Progenitor cell of endocrine pancreas (in vitro differentiated cells): ENCODE measurements at places on chromosomes 1 and 21.

GRCh38 chr1:95437781-95438180 is 203.8 kb downstream of the RWDD3 start:
- no peak for DNase-seq

- no peak for DNase-seq
Measured at GRCh38 chr1:5551274-5551975, 440.8 kb downstream of the NPHP4 start.

DNA sequence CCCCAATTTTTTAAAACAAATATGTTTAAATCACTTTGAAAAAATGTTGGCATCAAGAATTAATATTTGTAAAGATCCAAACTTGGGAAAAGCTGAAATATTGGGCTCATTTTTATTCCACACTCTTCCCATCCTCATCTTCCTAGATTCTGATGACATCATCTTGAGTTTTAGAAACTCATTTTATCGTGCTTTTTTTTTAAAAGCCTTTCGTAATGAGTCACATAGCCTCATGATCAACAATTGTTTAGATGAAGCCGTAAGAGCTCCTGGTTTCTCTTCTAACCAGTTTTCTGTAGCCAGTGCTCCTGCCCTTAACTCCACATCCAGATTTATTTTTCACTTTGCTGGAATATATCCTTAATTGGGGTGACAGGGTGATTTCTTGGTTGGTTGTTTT is 78.6 kb downstream of the POFUT2 start:
- DNase-seq, result no peak

GRCh38 chr1:71196685-71197084 is 115.8 kb upstream of the ZRANB2 start:
- DNase-seq, result no peak

GRCh38 chr21:36810443-36810842 is 111.5 kb downstream of the SIM2 start:
- no peak for DNase-seq

GRCh38 chr1:75771978-75772377 is 14.1 kb upstream of the RABGGTB start:
- DNase-seq, result no peak

GRCh38 chr1:165387961-165388360 is 31.4 kb upstream of the LMX1A start:
- no peak for DNase-seq

DNA sequence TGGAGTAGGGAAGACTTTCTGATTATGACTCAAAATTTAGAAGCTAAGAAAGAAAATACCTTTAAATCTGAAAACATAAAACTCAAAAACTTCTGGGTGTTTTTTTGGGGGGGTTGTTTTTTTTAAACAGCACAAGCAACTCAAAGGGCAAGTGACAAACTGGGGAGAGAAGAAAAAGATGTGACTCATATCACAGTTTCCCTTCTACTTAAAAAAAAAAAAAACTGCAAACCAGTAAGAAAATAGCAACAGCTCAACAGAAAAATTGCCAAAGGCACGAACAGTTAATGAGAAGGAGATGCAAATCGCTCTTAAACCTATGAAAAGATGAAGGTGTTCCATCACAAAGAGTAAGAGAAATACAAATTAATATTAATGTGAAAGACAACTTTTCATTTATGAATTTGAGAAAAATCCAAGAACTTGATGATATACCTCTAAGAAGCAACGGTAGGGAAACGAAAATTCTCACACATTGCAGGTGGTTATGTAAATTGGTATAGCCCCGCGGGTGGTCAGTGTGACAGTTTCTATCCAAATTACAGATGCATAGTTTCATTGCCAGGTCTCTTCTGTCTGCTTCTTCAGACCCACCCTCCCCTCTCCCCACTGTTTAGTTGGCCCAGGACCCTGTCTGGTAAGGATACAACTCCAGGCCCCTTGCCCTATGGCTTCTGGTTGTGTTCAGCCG is 9.0 kb downstream of the IFNAR2 start:
- no peak for DNase-seq

DNA sequence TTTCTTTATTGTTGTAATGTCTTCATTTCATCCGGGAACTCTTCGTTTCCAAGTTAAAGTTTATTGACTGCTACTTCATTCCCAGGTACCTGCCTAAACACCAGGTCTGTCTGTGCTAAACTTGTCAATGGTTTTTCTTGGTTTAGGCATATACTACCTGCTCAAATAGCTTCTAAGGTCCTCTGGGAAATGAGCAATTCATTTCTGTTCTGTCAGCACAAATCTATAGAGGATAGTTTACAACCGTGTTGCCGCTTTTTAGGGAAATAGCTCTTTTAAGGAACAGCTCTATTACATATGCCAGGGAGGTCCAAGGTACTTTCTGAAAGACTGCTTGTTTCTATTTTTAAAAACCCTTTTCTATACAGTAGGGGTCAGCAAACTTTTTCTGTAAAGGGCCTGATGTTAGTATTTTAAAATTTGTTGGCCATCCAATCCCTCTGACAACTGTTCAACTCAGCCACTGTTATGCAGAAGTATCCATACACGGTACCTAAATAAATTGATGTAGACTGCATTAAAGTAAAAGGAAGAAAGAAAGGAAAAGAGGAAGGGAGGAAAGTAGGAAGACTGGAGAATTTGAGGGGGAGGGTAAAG is 222.7 kb upstream of the PTBP2 start:
- DNase-seq, result no peak

GRCh38 chr1:8598060-8598724 is 219.2 kb downstream of the RERE start:
- no peak for DNase-seq

DNA sequence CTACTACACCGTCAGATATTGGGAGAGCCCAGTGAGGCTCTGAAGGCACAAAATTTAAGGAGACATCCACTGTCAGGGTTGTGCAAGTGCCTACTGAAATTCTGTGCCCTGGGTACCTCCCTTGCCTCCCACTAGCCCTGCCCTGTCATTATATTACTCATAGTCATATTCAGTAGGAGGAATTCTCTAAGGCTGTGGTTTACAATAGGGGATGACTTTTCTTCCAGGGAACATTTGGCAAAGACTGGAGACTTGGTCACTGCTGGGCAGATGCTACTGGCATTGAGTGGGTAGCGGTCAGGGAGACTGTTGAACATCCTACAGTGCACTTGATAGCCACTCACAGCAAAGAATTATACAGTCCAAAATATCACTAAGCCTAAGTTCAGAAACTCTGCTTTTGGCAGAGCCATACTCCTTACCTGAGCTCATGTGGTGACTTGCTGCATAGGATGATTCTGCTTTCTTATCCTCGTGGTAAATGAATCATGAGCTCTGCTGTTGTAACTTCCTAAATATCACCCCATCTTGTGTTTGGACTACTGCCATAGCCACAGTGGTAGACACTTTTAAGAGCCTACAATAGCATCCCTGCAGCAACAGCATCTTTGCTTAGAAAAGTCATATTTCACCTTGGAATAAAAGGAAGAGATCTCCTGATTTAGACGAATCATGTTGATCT is 563.4 kb upstream of the PLXNA2 start:
- DNase-seq, result no peak

- no peak for DNase-seq
Measured at GRCh38 chr1:55574691-55575225, 359.6 kb upstream of the USP24 start.

DNA sequence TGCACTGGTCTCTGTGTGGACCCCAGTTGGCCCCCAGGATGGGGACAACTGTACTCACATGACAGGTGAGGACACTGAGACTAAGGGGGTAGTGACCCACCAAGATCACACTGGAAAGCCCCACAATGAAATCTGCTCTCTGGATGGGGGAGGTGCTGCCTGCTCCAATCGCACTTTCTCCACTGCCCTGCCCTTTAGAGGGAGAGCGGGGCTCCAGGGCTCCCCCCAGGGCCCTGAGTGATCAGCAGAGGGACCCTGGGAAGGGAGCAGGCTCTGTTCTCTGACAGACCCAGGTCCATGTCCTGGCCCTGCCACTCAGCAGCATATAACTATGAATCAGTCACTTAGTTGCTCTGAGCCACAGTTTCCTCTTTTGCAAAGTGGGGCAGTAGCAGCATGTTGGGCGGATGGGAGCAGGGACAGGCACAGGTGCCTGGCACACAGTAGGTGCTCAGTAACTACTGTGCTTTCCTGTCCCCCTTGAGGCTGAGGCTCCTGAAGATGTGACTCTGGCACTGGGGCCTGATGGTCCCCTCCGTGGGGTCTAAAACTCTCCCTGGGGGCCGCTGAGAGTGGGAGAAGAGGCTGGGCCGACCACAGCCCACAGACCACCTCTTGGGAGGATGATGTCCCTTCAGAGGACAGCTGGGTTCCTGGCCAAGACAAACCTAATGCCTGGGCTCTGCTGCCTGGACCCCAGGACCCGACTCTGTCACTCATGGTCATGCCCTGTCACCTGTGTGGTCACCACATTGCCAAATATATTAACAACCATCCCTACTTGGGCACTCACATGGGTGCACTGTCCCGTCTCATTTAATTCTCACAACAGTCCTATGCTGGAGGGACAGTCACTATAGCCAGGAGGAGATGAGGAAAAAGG is 222.7 kb downstream of the PTPRU start:
- DNase-seq, result no peak

- peak; percentile 28 for DNase-seq
Measured at GRCh38 chr21:36422279-36423098, 37.3 kb downstream of the CHAF1B start.

DNA sequence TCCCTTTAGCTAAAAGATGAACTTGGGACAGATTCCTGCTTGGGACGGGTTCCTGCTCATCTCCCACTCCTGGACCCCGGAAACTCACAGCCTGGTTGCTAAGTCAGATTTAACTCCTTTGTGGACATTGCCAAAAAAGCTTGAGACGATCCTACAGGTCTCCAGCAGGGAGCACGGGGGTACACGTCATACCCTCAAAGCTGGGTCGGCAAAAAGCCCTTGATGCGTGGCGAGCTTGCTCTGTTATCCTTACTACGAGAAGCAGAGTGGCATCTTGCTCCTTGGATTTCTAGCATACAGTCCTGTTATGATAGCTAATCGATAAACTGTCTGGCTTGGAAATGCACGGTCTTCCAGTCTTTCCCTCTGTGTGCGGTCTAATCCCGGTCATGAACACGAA is 60.8 kb upstream of the KRTAP19-8 start:
- no peak for DNase-seq

DNA sequence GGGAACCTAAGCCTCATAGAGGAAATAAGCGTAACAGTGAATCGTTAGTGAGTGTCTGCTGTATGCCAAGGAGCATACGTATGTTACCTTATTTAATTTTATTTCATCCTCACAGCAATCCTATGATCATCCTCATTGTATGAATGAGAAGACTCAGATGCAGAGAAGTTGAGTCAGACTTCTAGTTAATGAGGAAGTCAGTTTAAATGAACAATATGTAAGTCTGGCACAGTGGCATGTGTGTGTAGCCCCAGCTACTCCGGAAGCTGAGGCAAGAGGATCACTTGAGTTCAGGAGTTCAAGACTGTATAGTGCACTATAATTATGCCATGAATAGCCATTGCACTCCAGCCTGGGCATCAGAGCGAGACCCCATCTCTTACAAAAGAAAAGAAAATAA is 148.0 kb downstream of the ZZZ3 start:
- no peak for DNase-seq

- DNase-seq, result no peak
Measured at GRCh38 chr1:46646331-46646730, 21.8 kb downstream of the ATPAF1 start.

DNA sequence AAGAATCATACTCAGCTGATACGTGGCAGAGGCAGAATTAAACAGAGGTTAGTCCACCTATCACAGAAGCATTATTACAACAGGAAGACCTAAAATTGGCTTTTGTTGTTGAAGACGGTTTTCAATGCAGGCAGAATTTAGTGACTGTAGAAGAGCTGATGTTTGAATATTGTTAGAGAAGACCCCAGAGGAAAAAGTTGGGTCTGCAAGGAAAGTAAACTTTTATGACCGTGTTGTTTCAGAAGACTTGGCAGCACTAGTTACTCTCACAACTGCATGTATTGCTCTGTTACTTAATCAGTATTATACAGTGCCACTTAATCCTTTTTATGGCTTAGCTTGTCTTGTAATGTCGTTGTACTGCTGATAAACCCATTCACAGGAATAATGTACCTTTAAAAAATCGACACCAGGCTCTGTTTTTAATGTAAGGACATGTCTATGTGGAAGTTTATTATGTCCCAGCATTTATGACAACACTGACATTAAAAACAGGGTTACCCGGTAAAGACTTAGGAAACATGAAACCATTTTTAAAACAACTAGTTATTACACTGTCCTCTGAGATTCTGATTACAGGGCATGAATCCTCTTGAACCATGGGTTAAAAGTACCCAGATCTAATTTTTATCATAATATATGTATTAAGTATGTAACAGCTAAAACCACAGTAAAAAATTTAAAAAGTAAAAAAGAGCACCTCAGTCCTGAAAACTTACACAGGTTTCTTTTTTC is 235.4 kb downstream of the TTLL7 start:
- DNase-seq, result no peak

- no peak for DNase-seq
Measured at GRCh38 chr1:55385402-55386018, 170.3 kb upstream of the USP24 start.

- DNase-seq, result no peak
Measured at GRCh38 chr1:236465959-236466303, 57.9 kb upstream of the LGALS8 start.

DNA sequence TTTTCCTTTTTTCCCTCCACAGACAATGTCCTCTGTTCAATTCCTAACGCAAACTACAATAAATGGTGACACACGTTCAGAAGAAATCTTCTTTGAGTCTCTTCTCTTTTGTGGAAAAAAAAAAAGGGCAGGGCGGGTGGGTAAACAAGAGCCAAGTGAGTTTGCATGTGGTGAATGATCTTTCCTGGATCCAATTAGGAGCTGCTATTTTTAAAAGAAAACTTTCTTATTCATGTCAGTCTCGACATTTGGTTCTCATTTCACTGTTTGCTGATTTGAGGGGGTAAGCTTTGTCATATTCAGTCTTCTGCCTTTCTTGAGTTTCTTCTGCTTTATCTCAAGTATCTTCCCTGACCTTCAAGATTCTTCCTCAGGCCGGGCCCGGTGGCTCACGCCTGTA is 29.2 kb upstream of the KIF1B start:
- no peak for DNase-seq

GRCh38 chr1:230400007-230400344 is 26.2 kb downstream of the PGBD5 start:
- no peak for DNase-seq

DNA sequence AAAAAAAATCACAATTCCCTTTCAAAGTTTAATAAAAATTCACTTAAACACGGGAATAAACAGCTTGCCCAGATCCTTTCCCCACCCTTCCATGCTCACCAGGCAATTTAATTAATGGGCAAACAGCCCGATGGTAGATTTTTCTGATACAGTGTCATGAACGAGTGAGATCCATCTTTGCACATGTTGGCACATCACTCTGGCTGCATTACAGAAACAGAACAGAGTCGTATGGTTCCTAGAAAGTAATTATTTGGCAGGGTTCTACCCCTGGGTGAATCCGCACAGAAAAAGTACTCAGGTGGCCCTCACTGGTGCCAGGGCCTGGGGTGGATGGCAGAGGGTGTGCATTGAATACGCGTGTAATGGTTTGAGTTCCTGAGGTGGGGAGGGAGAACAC is 24.6 kb upstream of the OVAAL start:
- DNase-seq, result no peak
